Peyer's patch (tissue), 4 donors: ENCODE measurements at places on chromosomes 6 and 20. TPM values are rescaled to one million over a fixed set of nuclear protein-coding genes. Genes with fewer than 3 reads are reported as not detected.

DNA sequence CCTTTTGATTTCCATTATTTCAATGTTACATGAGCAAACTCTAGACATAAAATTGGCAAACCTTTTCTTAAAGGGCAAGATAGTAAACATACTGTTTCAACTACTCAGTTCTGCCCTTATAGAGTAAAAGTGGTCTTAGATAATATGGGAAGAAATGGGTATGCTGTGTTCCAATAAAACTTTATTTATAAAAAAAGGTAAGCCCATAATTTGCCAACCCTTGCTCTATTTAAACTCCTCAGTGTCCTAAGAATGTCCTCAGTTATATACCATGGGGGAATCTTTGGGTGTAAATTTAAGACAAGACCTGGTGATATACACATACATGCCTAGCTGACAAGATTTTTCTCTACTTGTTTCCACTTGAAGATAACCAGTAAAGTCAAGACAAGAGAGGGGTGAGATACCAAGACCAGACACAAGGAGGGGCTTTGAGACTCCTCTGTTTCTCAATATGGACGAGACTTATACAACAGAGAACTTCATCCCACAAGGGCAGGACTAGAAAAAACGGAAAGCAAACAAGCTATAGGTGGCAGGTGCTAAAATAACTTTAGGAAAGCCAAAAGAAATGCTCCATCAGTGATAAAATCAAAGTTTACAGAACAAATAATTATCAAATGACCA lies 10.5 kb downstream of the SNX3 start:
- H3K4me1 ChIP-seq = no peaks in the 10 kb centered on the region
- H3K27ac ChIP-seq = no peak overlapping the region
- no peak for DNase-seq
- no peaks in the 10 kb centered on the region for H3K27me3 ChIP-seq

DNA sequence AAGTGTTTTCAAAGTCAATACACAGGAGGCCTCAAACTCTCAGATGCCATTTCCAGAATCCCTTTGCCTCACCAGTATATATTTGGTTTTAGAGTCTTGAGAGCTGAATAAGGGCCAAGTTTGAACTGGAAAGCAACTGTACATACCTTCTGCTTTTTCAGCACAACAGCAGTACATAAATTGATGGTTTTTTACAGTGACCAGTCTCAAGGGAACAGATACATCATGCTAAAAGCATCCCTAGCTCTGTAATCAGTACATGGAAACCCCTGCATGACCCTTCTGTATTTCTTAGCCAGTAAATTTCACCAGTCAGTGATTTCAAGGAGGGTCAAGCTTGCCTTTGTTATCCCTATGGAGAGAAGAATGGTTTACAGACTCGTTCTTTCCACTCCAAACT lies 40.6 kb upstream of the ECHDC1 start:
- H3K27me3 ChIP-seq = no peaks in the 10 kb centered on the region
- no peaks in the 10 kb centered on the region for H3K4me1 ChIP-seq
- no peak overlapping the region for H3K27ac ChIP-seq
- no peaks in the 10 kb centered on the region for H3K36me3 ChIP-seq

- no peak overlapping the region for H3K27ac ChIP-seq
- no peaks in the 10 kb centered on the region for H3K36me3 ChIP-seq
- H3K4me1 ChIP-seq = no peaks in the 10 kb centered on the region
These were observed 171.3 kb upstream of the CST7 start for GRCh38 chr20:24777746-24778145.

Gene NHLRC1
- 1.7 TPM for total RNA-seq

GRCh38 chr6:47169785-47170616 lies 127.9 kb upstream of the ADGRF1 start:
- no peak overlapping the region for H3K4me3 ChIP-seq
- no peak for DNase-seq
- no peak overlapping the region for H3K27ac ChIP-seq
- no peaks in the 10 kb centered on the region for H3K27me3 ChIP-seq
- no peaks in the 10 kb centered on the region for H3K36me3 ChIP-seq

DNA sequence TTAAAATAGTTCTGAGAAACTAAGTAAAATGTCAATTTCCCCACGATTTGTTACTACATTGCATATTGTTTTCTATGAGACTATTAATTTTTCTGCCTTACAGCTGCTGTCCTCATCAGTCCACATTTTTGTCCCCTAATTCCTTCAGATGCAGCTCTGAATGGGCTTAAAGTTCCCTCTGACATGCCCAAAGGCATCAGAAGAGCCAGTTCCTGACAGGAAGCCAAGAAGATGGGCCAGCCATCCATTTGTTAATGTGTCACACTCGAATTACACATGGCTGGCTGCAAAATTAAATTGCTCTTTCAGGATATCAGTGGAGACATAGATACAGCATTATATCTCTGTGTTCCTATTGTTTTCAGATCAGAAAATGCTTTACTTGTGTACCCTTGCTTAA lies 1223.0 kb downstream of the EPHA7 start:
- H3K27me3 ChIP-seq = no peaks in the 10 kb centered on the region
- H3K4me1 ChIP-seq = no peaks in the 10 kb centered on the region
- H3K27ac ChIP-seq = no peak overlapping the region
- DNase-seq = no peak
- H3K4me3 ChIP-seq = no peak overlapping the region

Gene CASS4
- total RNA-seq = 1.6 TPM

- no peaks in the 10 kb centered on the region for H3K36me3 ChIP-seq
- H3K27me3 ChIP-seq = no peaks in the 10 kb centered on the region
- no peaks in the 10 kb centered on the region for H3K4me1 ChIP-seq
These were observed 10.6 kb upstream of the FAM8A1 start for GRCh38 chr6:17589406-17590096.

DNA sequence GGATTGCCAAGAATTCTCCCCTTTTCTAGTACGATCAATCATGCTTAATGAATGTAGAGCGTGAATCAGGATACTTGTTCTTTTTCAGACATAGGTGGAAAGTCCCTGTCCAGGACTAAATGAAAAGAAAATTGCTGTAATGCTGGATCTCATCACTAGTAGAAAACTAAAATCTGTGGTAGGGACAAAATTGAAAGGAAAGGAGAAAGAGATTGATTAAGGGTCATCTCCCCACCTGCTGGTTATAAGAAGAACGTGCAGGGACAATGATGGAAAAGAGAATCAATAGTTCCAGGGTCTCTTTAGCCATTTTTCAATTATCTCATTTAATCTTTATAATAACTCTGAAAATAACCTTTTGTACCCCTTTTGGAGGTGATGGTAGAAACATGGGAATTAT lies 18.7 kb upstream of the HLA-DRB1 start:
- no peaks in the 10 kb centered on the region for H3K4me1 ChIP-seq
- H3K36me3 ChIP-seq = no peaks in the 10 kb centered on the region
- no peaks in the 10 kb centered on the region for H3K27me3 ChIP-seq
- DNase-seq = no peak
- no peak overlapping the region for H3K27ac ChIP-seq
- no peak overlapping the region for H3K4me3 ChIP-seq

- no peaks in the 10 kb centered on the region for H3K36me3 ChIP-seq
- no peak overlapping the region for H3K27ac ChIP-seq
- H3K27me3 ChIP-seq = no peaks in the 10 kb centered on the region
These were observed 271.1 kb upstream of the AGPAT4 start for GRCh38 chr6:161544801-161545480.
